ENCODE measurements at places on chromosomes 1 and 21. TPM values are rescaled to one million over a fixed set of nuclear protein-coding genes. Genes with fewer than 3 reads are reported as not detected.

- DNase-seq = peak; percentile 93
- H3K36me3 ChIP-seq = no peaks in the 10 kb centered on the region
- H3K27me3 ChIP-seq = no peaks in the 10 kb centered on the region
- peaks cover 46% of the 10 kb centered on the region for H3K4me1 ChIP-seq
- peak overlapping the region; percentile 90 for H3K27ac ChIP-seq
Observed at GRCh38 chr1:27659497-27660299, 12.3 kb downstream of the IFI6 start.

DNA sequence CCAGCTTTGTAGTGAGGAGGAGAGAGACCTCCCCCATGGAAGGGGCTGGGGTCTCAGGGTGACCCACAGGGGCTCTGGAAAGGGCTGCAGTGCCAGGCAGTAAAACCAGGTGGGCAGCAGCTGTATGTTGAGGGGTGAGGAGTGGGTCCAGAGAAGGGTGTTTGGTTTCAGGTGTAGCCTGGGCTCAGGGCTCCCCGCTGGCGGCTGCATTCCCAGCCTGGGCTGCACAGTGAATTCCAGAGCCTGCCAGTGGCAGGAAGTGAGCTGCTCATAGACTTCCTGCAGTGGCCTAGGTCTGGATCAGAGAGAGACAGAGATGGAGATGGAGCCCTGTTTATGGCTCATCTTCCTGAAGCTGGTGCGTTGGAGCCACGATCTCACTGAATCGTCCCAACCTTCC is 356.4 kb downstream of the PTPRU start:
- no peak for DNase-seq
- peaks cover 5% of the 10 kb centered on the region for H3K27me3 ChIP-seq
- H3K4me3 ChIP-seq = no peak overlapping the region
- no peak overlapping the region for H3K27ac ChIP-seq
- no peaks in the 10 kb centered on the region for H3K4me1 ChIP-seq
- H3K36me3 ChIP-seq = no peaks in the 10 kb centered on the region

- no peaks in the 10 kb centered on the region for H3K27me3 ChIP-seq
- DNase-seq = no peak
- H3K36me3 ChIP-seq = peaks cover 18% of the 10 kb centered on the region
- H3K4me3 ChIP-seq = no peak overlapping the region
- H3K27ac ChIP-seq = no peak overlapping the region
Observed at GRCh38 chr1:231957359-231957758, 330.8 kb downstream of the DISC1 start.

GRCh38 chr1:9473032-9473807 is 66.0 kb upstream of the SLC25A33 start:
- no peak overlapping the region for H3K27ac ChIP-seq
- H3K27me3 ChIP-seq = peaks cover 14% of the 10 kb centered on the region
- no peak overlapping the region for H3K4me3 ChIP-seq
- H3K4me1 ChIP-seq = peaks cover 3% of the 10 kb centered on the region

- DNase-seq = no peak
- no peak overlapping the region for H3K4me3 ChIP-seq
- no peaks in the 10 kb centered on the region for H3K36me3 ChIP-seq
- no peaks in the 10 kb centered on the region for H3K4me1 ChIP-seq
Observed at GRCh38 chr1:107535091-107535490, 394.3 kb downstream of the NTNG1 start.

- no peaks in the 10 kb centered on the region for H3K36me3 ChIP-seq
- no peaks in the 10 kb centered on the region for H3K27me3 ChIP-seq
- no peak for DNase-seq
- no peak overlapping the region for H3K27ac ChIP-seq
Observed at GRCh38 chr21:22691658-22692057, 1693.4 kb downstream of the NCAM2 start.

DNA sequence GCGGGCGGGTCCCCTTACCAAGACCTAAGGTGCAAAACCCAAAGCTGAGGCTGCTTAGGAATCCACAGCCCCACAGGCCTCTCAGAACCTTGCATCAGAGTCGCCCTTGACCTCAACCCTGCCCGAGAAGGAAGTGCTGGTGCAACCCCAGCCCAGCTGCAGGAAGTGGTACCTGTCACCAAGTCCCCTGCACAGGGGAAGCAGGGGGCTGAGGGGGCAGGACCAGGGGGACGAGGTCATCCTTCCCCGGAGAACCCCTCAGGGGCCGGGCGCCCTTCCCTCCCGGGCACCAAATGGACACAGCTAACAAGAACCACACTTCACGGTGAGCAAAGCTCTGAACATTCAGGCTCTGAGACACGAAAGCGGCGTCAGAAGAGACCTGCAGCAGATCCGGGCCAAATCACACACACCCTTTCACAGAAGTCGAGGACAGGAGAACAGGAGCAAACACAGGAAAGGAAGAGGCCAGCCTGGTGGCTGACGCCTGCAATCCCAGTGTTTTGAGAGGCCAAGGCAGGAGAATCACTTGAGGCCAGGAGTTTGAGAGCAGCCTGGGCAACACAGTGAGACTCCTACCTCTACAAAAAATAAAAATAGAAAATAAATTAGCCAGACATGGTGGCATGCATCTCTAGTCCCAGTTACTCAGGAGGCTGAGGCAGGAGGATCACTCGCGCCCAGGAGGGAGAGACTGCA is 6.4 kb downstream of the ITGB2 start:
- H3K27ac ChIP-seq = peak overlapping the region; percentile 95
- H3K4me1 ChIP-seq = peaks cover 75% of the 10 kb centered on the region
- H3K4me3 ChIP-seq = peak overlapping the region; percentile 82
- H3K36me3 ChIP-seq = peaks cover 18% of the 10 kb centered on the region
- DNase-seq = peak; percentile 81

DNA sequence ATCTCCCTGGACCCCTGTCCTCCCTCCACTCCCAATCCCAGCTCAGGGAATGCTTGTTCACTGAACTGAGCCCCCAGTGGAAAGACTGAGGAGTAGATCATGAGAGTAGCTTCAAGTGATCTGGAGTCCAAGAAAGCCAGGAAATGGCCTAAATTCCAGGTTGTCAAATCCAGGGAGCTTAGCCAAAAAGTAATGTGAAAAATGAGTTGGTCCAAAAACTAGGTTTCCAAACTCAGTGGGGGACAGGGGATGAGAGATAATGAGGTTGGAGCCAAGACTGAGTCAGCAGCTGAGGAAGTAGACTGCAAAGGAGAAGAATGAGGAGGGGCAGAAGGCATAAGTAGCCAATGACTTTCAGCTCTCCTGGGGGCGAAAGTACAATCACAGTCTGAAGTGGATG is 284.1 kb upstream of the BEND5 start:
- H3K36me3 ChIP-seq = no peaks in the 10 kb centered on the region
- H3K27me3 ChIP-seq = no peaks in the 10 kb centered on the region
- H3K4me3 ChIP-seq = no peak overlapping the region
- DNase-seq = no peak

DNA sequence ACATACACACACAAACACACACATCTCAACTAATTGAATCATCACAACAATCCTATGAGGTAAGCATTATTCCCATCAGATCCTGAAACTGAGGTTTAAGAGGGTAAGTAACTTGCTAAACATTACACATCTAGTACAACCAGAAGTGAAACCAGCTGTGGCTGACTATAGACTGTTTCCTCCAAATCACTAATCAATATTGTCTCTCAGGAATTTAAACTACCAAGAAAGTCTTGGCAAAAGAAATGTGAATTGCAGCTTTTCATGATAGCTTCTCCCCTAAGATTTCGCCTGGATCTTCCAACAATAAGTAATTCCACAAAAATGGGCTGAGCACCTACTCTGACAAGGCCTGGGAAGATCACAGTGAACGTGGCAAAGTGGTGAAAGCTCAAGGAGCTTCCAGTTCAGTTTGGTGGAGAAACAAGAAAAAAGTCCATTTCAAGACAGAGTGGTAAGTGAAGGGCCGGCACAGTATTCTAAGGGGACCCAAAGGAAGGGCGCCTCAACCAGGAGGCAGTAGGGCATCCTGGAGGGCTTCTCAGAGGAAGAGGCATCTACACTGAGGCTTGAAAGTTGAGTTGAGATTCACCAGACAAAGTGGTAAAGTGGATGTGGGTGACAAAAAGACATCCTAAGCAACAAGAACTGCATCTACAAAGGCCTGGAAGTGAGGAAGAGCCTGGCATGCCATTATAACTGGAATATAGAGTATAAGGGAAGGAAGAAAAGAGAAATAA is 22.1 kb downstream of the LRRC52 start:
- DNase-seq = no peak
- no peaks in the 10 kb centered on the region for H3K4me1 ChIP-seq
- H3K36me3 ChIP-seq = no peaks in the 10 kb centered on the region
- H3K27me3 ChIP-seq = peaks cover 11% of the 10 kb centered on the region

GRCh38 chr1:242011894-242012660 is 13.2 kb upstream of the MAP1LC3C start:
- H3K36me3 ChIP-seq = no peaks in the 10 kb centered on the region
- H3K27ac ChIP-seq = no peak overlapping the region
- no peak overlapping the region for H3K4me3 ChIP-seq
- no peak for DNase-seq
- no peaks in the 10 kb centered on the region for H3K4me1 ChIP-seq

DNA sequence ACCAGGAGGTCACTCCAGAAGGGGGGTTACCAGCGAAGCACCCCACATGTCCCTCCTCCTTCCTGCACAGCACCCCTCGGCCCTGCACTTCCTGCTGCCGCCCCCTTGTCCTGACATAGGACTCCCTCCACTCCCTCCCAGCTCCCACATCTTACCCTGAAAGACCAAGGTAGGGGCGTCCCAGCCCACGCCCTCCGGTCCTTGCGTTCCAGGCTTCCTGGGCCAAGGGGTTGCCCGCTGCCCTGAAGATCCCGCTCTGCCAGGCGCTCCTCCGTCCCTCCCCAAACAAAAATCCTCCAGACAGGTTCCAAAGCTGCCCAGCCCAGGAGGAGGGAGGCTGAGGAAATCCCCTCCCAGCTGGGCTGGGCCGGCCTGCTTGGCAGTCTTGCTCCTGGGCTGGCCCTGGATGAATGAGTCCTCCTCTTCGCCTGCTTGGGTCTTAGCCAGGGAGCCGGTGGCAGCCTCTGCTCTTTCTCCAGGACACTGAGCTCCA is at the start of gene RHBDL2:
Gene RHBDL2 (minus strand): TSS at position 304 of the 493 bp plus-strand sequence. CDS start 22,618 bp downstream, outside the sequence.
- no peaks in the 10 kb centered on the region for H3K4me1 ChIP-seq
- H3K27ac ChIP-seq = no peak within 1 kb of the TSS
- DNase-seq = no peak

- DNase-seq = peak; percentile 66
- H3K27me3 ChIP-seq = no peaks in the 10 kb centered on the region
- H3K27ac ChIP-seq = peak overlapping the region; percentile 79
- H3K4me1 ChIP-seq = peaks cover 65% of the 10 kb centered on the region
- peaks cover 48% of the 10 kb centered on the region for H3K36me3 ChIP-seq
Observed at GRCh38 chr21:33268737-33269441, 2.7 kb downstream of the IL10RB start.

ADAMTS4 gene
- 2.3 TPM for total RNA-seq

TFF1 gene
- total RNA-seq = not detected

KIF26B gene
- not detected for total RNA-seq

LENEP gene
- 0.36 TPM for total RNA-seq

RAB7B gene
- total RNA-seq = not detected

FAM229A gene
- 4.2 TPM for total RNA-seq

C1QC gene
- not detected for total RNA-seq

MEX3A gene
- total RNA-seq = 0.43 TPM

Measured in activated CD4-positive, alpha-beta memory T cell treated with anti-CD3 and anti-CD28 coated beads for 36 hours (primary cell).